Activated T-cell treated with anti-CD3 and anti-CD28 coated beads, Interleukin-2, amount 50 U/mL, for 72 hours (primary cell): ENCODE measurements at places on chromosomes 2 and 18. TPM values are rescaled to one million over a fixed set of nuclear protein-coding genes. Genes with fewer than 3 reads are reported as not detected.

Gene SLC30A3
- total RNA-seq: 1.5 TPM

DNA sequence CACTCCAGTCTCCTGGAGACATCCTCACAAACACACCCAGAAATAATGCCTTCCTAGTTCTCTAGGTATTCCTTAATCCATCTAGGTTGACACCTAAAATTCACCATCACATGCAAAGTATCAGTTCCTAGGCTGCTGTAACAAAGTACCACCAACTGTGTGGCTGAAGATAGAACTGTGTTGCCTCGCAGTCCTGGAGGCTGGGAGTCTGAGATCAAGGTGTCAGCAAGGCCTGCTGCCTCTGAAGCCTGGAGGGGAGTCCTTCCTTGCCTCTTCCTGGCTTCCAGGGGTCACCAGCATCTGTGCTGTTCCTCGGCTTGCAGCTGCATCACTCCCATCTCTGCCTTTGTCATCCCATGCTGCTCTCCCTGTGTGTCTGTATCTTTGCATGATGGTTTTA, 36.3 kb upstream of the TMEM131 start:
- H3K36me3 ChIP-seq: no peaks in the 10 kb centered on the region
- no peak overlapping the region for H3K4me3 ChIP-seq
- no peaks in the 10 kb centered on the region for H3K27me3 ChIP-seq
- no peak for DNase-seq
- no peak overlapping the region for H3K27ac ChIP-seq

Gene CAPN14
- total RNA-seq: 0.65 TPM

GRCh38 chr2:178804791-178805190, 2.4 kb downstream of the TTN start:
- DNase-seq: no peak
- H3K36me3 ChIP-seq: no peaks in the 10 kb centered on the region

Gene EVA1A
- 0.56 TPM for total RNA-seq

- H3K27me3 ChIP-seq: no peaks in the 10 kb centered on the region
- no peaks in the 10 kb centered on the region for H3K36me3 ChIP-seq
- no peak overlapping the region for H3K4me3 ChIP-seq
- no peaks in the 10 kb centered on the region for H3K4me1 ChIP-seq
These were observed 242.3 kb upstream of the SOX11 start for GRCh38 chr2:5449867-5450266.

- H3K4me1 ChIP-seq: peaks cover 8% of the 10 kb centered on the region
- peak; percentile 17 for DNase-seq
- H3K4me3 ChIP-seq: peak overlapping the region; percentile 71
These were observed 37.7 kb downstream of the TGFA start for GRCh38 chr2:70515938-70516337.

- no peaks in the 10 kb centered on the region for H3K36me3 ChIP-seq
- H3K27me3 ChIP-seq: no peaks in the 10 kb centered on the region
- no peaks in the 10 kb centered on the region for H3K4me1 ChIP-seq
- H3K27ac ChIP-seq: no peak overlapping the region
- DNase-seq: no peak
These were observed 150.0 kb upstream of the COL3A1 start for GRCh38 chr2:188824125-188824524.

Gene ATP8B1
- not detected for total RNA-seq

Gene EFEMP1
- total RNA-seq: not detected

DNA sequence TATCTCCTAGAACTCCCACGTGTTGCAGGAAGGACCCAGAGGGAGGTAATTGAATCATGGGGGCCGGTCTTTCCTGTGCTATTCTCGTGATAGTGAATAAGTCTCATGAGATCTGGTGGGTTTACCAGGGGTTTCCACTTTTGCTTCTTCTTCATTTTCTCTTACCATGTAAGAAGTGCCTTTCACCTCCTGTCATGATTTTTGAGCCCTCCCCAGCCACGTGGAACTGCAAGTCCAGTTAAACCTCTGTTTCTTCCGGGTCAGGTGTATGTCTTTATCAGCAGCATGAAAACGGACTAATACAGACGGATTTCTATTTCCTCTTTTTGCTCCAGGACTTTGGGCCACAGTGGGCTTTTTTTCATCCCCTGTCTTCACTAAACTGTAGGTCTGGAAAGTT, 88.3 kb upstream of the KCNE4 start:
- no peak for DNase-seq
- H3K4me1 ChIP-seq: peaks cover 9% of the 10 kb centered on the region
- no peak overlapping the region for H3K27ac ChIP-seq
- no peaks in the 10 kb centered on the region for H3K36me3 ChIP-seq
- H3K27me3 ChIP-seq: peaks cover 9% of the 10 kb centered on the region

Gene PLCD4
- total RNA-seq: 0.24 TPM

Gene UGT1A5
- not detected for total RNA-seq

DNA sequence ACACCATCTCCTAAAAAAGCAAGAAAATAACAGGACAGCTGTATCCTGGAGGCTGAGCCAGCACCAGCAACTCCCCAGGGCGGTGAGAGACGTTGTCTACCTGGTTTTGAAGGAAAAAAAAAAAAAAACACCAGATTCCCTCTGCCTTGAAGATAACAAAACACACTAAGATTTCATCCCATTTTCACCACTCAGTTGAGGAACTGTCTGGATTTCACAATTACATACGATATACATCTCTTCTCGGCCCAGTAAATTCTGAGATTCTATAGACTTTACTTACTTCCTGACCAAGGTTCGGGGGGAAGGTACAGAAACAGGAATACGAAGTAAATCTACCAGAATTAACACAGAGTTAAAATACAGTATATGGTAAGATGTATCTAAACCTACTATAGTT, 8.5 kb downstream of the ZNF516 start:
- H3K4me1 ChIP-seq: peaks cover 23% of the 10 kb centered on the region
- peaks cover 17% of the 10 kb centered on the region for H3K27me3 ChIP-seq
- no peak overlapping the region for H3K27ac ChIP-seq
- H3K4me3 ChIP-seq: no peak overlapping the region

Gene HOXD8
- not detected for total RNA-seq

- peaks cover 31% of the 10 kb centered on the region for H3K4me1 ChIP-seq
- peaks cover 1% of the 10 kb centered on the region for H3K36me3 ChIP-seq
- peak overlapping the region; percentile 79 for H3K27ac ChIP-seq
- DNase-seq: peak; percentile 6
These were observed 135.3 kb downstream of the INSIG2 start for GRCh38 chr2:118223511-118223991.

Gene TMSB10
- 884 TPM for total RNA-seq

DNA sequence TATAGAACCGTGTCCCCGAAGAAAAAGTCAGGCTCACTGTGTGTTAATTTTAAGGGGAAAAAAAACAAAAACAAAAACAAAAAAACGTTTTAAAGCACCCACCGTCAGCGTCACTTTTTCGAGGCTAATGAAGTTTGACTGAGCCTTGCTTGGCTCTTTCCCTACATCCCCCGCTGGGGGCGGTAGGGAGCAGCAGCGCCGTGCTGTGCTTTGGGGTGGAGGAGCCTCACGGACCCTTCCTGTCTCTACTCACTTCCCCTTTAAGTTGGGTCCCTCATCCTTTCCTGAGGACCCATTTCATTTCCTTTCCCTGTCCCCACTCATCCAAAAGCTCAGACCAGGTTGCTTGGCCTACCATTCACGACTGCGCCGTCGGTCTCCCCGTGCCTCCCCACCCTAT, 82.8 kb upstream of the RPL31 start:
- no peaks in the 10 kb centered on the region for H3K27me3 ChIP-seq
- H3K4me1 ChIP-seq: peaks cover 6% of the 10 kb centered on the region
- DNase-seq: peak; percentile 23
- H3K27ac ChIP-seq: no peak overlapping the region
- no peaks in the 10 kb centered on the region for H3K36me3 ChIP-seq

DNA sequence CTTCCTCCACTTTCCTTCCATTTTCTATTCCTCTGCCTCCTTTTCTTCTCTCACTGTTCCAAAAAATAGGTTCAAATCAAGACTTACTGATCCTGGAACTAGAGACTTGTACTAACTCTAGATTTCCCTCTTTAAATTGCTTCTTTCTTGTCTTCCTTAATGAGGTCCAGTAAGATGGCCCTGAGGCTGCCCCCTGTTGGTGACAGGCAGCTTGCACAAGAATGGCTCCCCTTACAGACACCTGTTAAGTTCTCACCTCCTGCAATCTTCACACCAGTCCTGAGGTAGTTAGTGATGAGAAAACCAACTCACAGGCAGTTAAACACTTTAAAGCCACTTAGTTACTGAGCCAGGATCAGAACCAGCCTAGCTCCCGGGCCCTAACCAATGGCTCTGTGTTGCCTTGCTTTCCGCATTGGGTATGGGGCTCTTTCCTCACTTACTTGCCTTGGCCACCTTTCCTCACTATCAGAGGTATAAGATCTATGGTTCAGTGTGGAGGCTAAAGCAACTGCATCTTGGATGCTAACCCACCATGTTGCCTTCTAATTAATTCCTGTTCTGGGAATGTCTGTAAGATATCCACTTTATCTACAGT, 130.6 kb downstream of the AKAIN1 start:
- no peaks in the 10 kb centered on the region for H3K4me1 ChIP-seq
- no peak overlapping the region for H3K27ac ChIP-seq
- H3K27me3 ChIP-seq: no peaks in the 10 kb centered on the region
- no peaks in the 10 kb centered on the region for H3K36me3 ChIP-seq
- H3K4me3 ChIP-seq: no peak overlapping the region

DNA sequence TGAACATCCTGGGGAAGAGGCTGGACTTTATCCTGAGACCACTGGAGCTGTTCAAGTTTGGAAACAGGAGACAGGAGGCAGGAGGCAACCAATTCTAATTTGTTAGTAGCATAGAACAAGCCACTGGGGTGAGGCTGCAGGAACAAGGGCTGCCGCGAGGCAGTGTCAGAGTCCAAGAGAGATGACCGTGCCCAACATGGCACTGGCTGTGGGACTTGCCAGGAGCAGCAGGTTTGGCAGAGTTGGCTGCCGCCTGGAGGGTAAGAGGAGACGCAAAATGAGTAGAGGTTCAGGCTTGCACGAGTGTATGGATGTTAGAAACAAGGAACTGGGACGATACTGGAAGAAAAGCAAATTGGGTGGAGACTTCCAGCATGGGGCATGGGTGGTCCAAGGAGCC, 168.5 kb downstream of the TPGS2 start:
- H3K27me3 ChIP-seq: peaks cover 18% of the 10 kb centered on the region
- DNase-seq: no peak
- H3K27ac ChIP-seq: no peak overlapping the region
- H3K4me1 ChIP-seq: no peaks in the 10 kb centered on the region
- H3K36me3 ChIP-seq: no peaks in the 10 kb centered on the region
- H3K4me3 ChIP-seq: no peak overlapping the region

DNA sequence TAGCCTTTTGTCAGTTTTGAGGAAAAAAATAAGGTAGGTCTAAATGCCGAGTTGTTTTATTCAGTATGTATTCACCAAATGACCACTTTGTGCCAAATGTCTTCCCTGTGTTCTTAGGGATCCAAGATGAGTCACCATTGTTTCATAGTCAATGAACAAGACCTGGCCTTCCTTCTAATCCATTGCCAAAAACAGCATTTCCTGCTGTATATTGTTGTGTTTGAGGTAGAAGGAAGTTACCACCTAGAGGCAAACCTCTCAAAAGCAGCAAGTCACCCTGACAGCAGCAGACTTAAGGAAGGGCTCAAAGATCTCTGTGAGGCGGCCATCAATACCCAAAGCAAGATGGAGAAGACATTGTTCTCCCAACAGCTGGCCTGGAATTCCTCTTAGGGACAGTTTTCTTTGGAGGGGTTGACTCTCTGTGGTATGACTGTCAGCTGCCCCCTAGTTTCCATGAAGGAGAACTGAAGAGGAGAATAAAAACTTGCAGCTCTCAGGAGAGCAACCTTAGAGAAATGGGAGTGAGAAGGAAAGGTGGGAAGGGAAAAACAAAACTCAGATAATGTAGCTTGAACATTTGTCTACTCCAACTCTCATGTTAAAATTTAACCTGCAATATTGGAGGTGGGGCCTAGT, 328.3 kb downstream of the LRATD1 start:
- no peak for DNase-seq
- no peak overlapping the region for H3K27ac ChIP-seq
- no peak overlapping the region for H3K4me3 ChIP-seq
- peaks cover 31% of the 10 kb centered on the region for H3K27me3 ChIP-seq
- no peaks in the 10 kb centered on the region for H3K4me1 ChIP-seq

DNA sequence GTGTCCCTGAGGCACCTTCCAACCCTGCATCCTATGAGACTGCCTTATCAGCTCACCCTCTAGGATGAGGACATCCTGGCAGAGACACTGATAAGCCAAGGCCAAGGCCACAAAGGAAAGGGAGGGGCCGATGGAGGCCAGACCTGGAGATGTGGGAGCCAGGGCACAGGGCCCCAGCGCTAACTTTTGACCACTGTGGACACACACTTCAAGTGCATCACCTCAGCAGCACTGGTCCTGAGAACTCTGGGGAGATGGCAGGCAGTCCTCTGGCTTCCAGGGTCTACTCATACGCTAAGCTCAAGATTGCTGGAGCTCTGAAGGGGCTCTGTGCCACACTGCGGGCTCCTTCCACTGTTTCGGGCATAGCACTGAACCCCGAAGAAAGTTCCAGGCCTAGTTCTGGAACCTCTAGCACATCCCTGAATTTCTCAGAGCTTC, 100.2 kb upstream of the ID2 start:
- no peak for DNase-seq
- no peaks in the 10 kb centered on the region for H3K36me3 ChIP-seq
- no peaks in the 10 kb centered on the region for H3K27me3 ChIP-seq
- H3K4me1 ChIP-seq: peaks cover 66% of the 10 kb centered on the region

GRCh38 chr2:175019566-175020327, 14.6 kb upstream of the CHN1 start:
- no peak overlapping the region for H3K4me3 ChIP-seq
- H3K27ac ChIP-seq: no peak overlapping the region
- H3K36me3 ChIP-seq: no peaks in the 10 kb centered on the region

- peaks cover 48% of the 10 kb centered on the region for H3K27me3 ChIP-seq
- DNase-seq: no peak
- no peaks in the 10 kb centered on the region for H3K36me3 ChIP-seq
- no peak overlapping the region for H3K4me3 ChIP-seq
- no peaks in the 10 kb centered on the region for H3K4me1 ChIP-seq
These were observed 53.0 kb upstream of the LRP2 start for GRCh38 chr2:169415233-169415748.

DNA sequence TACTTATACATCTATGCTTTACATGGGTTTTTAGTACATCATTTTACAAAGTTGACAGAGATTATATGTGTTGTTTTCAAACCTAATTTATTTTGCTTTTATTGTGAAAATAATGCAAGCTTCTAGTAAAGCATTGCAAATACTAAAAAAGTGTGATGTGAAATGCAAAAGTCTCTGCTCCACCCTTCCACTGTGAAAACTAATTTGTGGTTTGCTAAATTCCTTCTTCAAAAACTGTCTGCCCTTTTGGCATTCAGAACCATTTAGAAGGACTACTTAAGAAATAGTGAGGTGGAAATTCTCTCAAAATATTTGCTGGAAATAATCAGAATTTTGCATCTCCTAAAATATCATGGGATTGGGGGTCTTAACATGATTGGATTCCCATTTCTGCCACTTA, 78.4 kb downstream of the CSRNP3 start:
- no peaks in the 10 kb centered on the region for H3K36me3 ChIP-seq
- no peaks in the 10 kb centered on the region for H3K4me1 ChIP-seq
- DNase-seq: no peak
- no peak overlapping the region for H3K4me3 ChIP-seq
- peaks cover 6% of the 10 kb centered on the region for H3K27me3 ChIP-seq

DNA sequence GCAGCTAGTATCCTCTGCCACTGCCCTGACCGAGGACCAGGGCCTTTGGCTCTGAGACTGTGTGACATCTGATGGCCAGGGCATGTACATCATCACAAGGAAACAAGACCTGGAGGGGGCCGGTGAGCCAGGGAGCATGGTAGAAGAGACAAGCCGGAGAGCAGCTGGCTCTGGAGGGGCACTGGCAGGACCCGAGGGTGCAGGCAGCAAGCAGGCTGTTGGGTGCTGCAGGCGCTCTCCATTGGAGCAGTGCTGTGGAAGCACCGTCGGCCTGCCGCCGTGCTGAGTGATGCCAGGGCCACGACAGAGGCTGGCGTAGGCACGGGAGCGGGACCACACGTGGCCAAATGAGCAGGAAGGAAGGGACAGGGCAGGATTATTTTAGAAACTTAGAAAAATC, 335.2 kb downstream of the GBX2 start:
- no peaks in the 10 kb centered on the region for H3K4me1 ChIP-seq
- no peaks in the 10 kb centered on the region for H3K27me3 ChIP-seq
- no peak for DNase-seq
- no peaks in the 10 kb centered on the region for H3K36me3 ChIP-seq
